ENCODE measurements at places on chromosomes 5 and 9.

DNA sequence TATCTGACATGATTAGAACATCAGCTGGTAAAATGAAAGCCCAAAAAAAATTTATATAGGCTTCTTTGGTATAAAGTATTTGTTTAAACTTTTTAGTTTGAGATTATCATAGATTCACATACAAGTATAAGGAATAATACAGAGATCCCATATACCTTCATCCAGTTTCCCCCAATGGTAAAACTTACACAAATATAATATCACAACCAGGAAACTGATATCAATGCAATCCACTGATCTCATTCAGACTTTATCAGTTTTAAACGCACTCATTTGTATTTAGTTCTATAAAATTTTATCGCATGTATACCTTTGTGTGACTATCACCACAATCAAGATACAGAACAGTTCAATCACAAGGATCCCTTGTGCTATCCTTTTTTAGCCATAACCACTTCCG, 3.8 kb downstream of the FAM114A2 start:
- DNase-seq, result no peak

- DNase-seq, result no peak
These were observed 12.4 kb downstream of the ITGA2 start for GRCh38 chr5:53001541-53001940.

GRCh38 chr9:3650994-3651622, 125.3 kb upstream of the RFX3 start:
- no peak for DNase-seq

GRCh38 chr5:1172007-1172581, 29.3 kb upstream of the SLC6A19 start:
- DNase-seq, result no peak

DNA sequence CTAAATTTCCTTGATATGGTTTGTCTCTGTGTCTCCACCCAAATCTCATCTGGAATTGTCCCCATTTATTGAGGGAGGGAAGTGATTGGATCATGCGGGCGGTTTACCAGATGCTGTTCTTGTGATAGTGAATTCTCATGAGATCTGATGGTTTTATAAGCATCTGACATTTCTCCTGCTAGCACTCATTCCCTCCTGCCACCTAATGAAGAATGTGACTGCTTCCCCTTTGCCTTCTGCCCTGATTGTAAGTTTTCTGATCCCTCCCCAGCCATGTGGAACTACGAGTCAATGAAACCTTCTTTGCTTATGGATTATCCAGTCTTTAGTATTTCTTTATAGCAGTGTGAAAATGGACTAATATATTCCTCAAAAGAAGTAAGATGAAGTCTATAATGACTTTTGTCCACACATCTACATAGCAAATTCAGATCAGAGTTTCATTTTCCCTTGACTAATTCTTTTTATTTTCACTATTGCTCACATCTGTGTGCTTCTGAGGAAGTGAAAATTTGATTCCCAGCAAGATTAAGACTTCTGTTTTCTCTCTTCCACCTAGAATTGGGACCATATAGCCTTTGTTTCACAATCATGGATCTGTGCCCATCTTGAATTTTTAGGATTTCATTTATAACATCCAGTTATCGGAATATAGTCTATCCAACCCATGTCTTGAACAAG, 393.5 kb downstream of the DMAC1 start:
- DNase-seq, result no peak

- no peak for DNase-seq
These were observed 37.9 kb downstream of the LHFPL2 start for GRCh38 chr5:78610636-78611035.

GRCh38 chr5:142106061-142106460, 2.5 kb upstream of the NDFIP1 start:
- DNase-seq, result no peak

DNA sequence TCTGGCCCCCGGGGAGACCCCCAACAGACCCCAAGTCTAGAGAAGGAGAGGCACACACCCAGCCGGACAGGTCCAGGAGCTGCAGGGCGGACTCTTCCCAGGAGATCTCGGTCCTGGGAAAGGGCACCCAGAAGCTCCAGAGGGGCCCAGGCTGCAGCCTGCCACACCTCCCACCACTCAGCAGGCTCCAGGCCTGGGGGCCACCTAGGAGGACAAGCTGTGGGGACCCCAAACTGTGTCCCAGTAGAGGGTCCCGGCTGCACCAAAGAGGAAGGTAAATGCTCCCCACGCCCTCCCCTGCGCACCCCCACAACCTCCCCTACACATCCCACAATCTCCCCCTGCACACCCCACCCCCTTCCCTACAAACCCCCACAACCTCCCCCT, 48.5 kb downstream of the PLEKHG4B start:
- no peak for DNase-seq

GRCh38 chr5:77697692-77698091, 59.2 kb upstream of the OTP start:
- no peak for DNase-seq

- no peak for DNase-seq
These were observed 29.1 kb downstream of the HTR4 start for GRCh38 chr5:148625250-148625649.

GRCh38 chr5:89098199-89098756, 215.3 kb upstream of the MEF2C start:
- DNase-seq, result no peak

GRCh38 chr9:14497476-14497875, 183.5 kb upstream of the NFIB start:
- no peak for DNase-seq

DNA sequence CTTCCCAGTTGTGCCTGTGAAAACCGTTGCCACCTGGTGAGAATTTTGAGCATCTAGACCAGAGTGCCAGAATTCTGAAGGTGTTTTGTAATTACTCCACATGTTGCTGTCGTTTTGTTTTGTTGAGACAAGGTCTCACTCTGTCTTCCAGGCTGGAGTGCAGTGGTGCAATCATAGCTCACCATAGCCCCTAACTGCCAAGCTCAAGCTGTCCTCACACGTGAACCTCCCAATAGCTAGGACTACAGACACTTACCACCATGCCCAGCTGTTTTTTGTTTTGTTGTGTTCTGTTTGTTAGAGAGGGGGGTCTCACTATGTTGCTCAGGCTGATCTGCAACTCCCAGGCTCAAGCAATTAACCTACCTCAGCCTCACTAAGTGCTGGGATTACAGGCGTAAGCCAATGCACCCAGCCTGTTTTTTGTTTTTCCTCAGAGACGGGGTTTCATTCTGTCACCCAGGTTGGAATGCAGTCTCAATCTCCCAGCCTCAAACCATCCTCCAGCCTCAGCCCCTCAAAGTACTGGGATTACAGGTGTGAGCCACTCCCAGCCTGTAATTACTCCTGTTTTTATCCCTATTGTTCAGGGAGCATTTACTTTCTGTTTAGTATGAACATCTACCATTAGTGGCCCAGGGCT, 121.1 kb upstream of the DMRT1 start:
- no peak for DNase-seq

DNA sequence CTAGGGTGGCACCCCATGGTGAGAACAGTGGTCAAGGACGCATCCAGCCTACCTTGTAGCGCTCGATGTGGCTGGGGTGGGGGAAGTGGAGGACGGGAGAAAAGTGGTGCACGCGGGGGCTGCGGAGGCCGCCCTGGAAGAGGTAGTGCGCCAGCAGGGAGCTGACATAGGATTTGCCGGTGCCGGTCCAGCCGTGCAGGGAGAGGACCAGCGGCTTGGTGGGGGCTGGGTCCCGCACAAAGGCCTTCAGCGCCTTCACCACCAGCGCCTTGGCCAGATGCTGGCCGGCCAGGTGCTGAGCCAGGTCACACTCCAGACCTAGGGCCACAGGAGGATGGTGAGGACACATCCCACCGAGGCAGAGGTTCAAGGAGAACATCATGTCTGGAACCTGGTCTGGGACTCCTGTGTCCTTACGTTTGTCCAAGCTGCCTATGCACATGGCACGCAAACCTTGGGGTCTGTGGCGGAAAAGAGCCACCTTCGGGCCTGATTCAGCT, 797 bp downstream of the TOR2A start:
- DNase-seq, result no peak

- no peak for DNase-seq
These were observed 7.3 kb downstream of the ACER2 start for GRCh38 chr9:19416143-19416542.

DNA sequence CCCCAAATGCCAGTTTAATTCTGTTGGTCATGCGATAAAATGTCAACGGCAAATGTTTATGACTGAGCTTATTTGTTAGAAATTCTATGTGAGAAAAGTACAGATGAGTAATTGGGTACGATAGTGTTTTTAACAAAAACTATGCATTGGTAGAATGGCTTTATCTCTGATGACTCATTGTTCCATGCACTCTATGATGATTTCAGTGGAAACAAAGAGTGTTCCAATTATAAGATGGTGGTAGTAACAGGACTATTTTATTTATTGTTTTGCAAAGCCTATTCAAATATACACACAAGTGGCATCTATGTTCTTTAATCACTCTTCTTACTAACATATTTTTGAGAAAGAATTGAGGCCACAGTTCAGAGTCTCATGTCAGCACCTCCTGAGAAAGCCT, 353.7 kb upstream of the IRX2 start:
- DNase-seq, result no peak

DNA sequence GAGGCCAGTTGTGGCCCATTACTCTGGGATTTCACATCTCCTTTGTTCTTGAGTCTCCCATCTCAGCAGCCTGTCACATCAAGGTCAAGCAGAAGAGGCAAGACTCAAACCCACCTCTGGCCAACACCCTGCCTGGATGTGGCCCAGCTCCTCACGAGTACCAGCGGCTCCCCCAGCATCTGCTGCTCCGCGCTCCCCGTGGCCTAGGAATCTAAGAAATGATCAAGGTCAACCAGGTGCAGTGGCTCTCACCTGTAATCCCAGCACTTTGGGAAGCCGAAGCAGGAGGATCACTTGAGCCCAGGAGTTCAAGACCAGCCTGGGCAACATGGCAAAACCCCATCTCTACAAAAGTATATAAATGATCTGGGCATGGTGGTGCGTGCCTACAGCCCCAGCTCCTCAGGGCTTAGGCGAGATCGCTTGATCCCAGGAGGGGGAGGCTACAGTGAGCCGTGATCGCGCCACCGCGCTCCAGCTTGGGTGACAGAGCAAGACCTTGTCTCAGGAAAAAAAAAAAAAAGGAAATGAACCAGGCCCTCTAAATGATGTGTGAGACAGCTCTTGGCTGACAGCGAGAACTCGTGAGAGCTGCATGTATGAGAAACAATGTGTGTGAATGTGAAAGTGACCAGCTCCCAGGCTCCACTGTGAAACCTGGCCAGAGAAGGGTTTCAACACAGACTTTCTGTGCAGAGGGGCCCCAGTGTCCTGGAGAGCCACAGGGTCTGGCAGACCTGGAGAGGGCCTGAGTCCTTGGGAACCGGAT, 61.6 kb upstream of the ANGPTL2 start:
- no peak for DNase-seq

- no peak for DNase-seq
These were observed 520.4 kb downstream of the RAB3C start for GRCh38 chr5:59103303-59103702.

- DNase-seq, result no peak
These were observed 39.3 kb downstream of the CAPSL start for GRCh38 chr5:35898952-35899660.

DNA sequence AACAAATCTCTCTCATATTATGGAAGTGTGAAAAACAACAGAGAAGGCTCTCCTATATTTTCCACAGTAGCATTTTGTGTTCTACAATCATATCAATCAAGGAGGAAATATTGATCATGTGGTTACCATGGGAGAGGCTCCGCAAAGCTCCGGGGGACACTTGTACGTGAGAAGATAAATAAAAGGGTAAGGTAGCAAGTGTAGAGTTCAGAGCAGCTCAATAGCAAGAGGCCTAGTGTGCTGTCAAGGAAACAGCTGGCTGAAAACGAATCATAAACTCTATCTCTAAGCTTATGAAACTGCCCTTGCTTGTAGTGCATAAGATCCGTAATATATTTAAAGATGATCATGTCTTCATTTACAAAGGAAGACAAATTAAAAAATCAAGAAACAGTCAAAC, 57.5 kb downstream of the CDH18 start:
- no peak for DNase-seq

DNA sequence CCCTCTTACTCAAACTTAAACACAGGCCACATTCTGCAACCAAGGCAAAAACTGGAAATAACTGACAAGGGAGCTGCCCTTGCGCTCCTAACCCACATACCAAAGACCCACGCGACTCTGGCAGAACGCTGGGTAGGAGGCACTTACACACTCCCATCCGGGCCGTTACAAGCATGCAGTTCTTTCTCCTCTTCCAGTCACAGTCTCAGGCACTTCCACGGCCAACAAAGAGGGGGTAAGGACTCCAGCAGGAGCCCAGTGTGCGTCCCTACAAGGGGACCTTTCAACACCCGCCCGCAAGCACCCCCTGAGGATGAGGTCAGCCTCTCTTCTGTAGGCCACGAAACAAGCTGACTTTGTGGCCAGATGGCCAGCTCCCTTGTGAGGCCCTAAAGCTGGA, 57.4 kb downstream of the SERINC5 start:
- no peak for DNase-seq

DNA sequence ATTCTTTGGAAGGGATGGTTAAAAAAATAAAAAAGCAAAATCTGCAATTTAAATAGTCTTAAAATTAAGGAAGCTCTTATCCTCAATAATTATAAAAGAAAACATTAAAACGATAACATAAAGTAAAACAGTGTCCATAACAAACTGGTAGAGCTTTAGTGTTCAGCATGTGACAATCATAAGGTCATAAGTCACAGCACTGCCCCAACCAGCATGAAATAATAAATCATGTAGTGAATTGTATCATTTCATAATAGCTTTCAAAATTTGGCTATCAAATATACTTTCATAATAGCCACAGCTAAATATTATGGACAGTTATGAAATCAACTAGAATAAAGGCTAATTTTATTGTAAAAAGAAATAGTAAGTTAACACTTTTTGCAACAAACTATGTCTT, 10.0 kb downstream of the NR3C1 start:
- no peak for DNase-seq

- no peak for DNase-seq
These were observed 241.1 kb upstream of the ATP10B start for GRCh38 chr5:161093100-161093499.

DNA sequence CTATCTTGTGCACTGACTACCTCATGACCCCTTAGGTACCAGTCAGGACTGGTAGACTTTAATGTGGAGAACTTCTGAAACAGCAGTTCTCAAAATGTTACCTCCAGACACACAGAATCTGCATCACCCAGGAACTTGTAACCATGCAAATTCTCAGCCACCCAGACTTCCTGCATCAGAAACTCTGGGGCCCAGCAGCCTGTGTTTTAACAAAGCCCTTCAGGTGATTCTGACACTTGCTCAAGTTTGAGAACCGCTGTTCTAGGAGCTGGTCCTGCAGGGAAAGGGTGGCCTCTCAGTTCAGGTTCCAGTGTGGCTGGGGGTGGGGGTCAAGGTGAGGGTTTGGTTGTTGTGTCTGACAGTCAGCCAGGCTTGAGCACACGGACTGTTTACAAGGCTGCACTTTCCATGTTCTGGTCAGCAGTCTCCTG, 28.4 kb downstream of the ZFP62 start:
- DNase-seq, result no peak

DNA sequence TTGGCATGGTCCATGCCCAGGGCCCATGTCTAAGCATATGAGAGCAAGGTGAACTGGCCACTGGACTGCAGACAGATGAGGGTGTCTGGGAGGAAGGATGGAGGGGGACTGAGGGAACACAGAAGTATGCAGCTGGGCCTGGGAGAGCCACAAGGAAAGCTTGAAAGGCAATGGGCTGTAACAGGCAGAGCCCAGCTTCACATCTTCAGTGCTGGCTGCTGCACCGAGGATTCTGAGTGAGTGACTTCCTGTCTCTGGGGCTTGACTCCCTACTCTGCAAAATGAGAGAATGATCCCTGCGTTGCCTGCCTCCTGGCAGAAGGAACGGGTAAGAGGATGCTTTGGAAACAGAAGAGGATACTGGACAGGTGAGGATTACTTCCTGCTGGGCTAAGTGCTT, 29.0 kb downstream of the COL15A1 start:
- no peak for DNase-seq
